ENCODE measurements at places on chromosomes 16 and 17. TPM values are rescaled to one million over a fixed set of nuclear protein-coding genes. Genes with fewer than 3 reads are reported as not detected.

GRCh38 chr16:11627822-11628457 lies 40.3 kb upstream of the SNN start:
- no peak for DNase-seq

GRCh38 chr17:75039238-75039637 lies 7.5 kb downstream of the ATP5PD start:
- no peak for DNase-seq

DNA sequence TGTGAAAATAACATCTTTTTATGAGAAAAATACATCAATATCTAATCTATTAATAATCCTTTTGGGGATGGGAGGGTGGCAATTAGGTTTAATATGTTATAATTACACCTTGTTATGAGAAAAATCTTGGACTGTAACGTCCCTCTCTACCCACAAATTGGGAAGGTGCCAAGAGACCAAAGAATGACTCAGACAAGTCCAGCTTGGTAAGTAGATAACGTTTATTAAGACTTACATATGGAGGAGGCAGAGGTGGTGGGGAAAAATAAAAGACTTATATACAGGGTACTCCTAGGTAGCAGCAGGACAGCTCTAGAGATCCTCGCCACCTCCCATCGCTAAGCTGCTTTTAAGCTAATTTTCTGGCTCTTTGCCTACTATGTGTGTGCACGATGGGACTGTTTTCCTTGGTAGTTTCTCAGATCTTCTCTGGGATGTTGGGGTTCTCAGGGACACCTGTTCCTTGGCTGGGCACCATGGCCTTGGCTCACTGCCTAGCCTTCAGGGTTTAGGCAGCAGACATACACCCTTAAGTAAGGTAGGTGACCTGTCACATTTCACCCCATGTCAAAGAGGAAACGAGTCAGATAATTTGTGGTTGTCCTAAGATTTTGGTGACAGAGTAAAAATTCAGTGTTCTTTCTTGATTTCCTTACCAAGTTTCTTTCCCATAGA lies 31.5 kb downstream of the RBL2 start:
- no peak for DNase-seq

C17orf113 gene
- 3.1 TPM for total RNA-seq

- no peak for DNase-seq
Observed at GRCh38 chr16:78675951-78676792, 576.7 kb downstream of the WWOX start.
